ENCODE measurements at places on chromosomes 5 and 9. TPM values are rescaled to one million over a fixed set of nuclear protein-coding genes. Genes with fewer than 3 reads are reported as not detected.

ACER2 gene
- 2.2 TPM for total RNA-seq

ERAP2 gene
- 5.6 TPM for total RNA-seq

ANKRD18A gene
- total RNA-seq: not detected

IL17B gene
- not detected for total RNA-seq

ASPN gene
- 1.2 TPM for total RNA-seq

ABCA2 gene
- total RNA-seq: 19.4 TPM

PCDHA4 gene
- total RNA-seq: 0.88 TPM

PTGDS gene
- 57.9 TPM for total RNA-seq

DDX46 gene
- 20.6 TPM for total RNA-seq

CD180 gene
- total RNA-seq: not detected

RFX3 gene
- 2.9 TPM for total RNA-seq

GRCh38 chr9:27129221-27129620 lies 20.2 kb downstream of the TEK start:
- DNase-seq: no peak

- DNase-seq: no peak
Measured at GRCh38 chr5:95924720-95925377, 36.8 kb downstream of the ELL2 start.

GRCh38 chr9:130539420-130540223 lies 39.8 kb upstream of the FUBP3 start:
- DNase-seq: no peak

DNA sequence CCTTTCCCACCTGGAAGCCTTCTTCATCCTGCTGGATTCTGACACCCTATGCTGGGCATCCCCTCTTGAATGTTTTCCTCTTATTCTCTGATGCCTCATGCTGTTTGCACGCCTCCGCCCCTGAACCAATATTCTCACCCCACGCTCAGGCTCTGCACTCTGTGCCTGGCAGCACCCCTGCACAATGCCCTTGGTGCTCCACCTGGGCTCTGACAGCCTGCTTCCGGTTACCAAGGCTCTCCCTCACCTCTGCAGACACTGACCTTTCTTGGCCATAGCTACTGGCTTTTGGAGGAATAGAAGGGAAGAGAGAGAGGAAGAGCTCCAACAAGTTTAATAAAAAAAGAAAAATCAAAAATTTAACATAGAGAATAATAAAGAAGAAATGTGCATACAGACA lies 108.7 kb upstream of the SHB start:
- DNase-seq: no peak

GRCh38 chr9:71441266-71441665 lies 319.8 kb upstream of the TRPM3 start:
- no peak for DNase-seq

GRCh38 chr5:93884254-93884653 lies 142.9 kb upstream of the POU5F2 start:
- no peak for DNase-seq

DNA sequence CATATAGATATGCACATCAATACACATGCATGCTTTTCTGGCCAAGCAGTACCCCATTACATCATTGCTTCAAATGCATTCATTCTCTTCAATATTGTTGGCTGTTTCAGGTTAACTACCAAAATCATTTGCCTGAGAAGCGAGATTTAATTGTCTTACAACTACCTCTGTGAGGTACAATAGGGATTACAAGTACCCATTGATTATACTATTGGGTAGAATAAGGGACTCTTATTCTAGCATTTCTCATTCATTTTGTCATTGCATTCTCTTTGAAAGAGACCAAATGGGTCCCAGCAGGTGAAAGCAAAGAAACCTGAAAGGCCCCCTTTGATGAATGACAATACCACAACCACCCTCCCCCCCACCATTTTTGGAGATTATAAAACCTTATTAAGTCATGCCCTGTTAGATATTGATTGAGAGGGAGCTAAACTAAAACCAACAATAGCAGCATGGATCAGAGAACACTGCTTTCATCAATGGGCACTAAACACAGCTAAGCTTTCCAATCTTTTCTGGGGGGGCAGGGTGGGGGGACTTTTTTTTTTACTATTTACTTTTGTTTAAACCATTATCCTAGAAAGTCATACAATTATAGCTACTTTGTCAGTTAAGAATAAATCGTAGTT lies 375.0 kb upstream of the CCNH start:
- DNase-seq: no peak

GRCh38 chr5:95241161-95241560 lies 43.7 kb downstream of the MCTP1 start:
- DNase-seq: no peak

DNA sequence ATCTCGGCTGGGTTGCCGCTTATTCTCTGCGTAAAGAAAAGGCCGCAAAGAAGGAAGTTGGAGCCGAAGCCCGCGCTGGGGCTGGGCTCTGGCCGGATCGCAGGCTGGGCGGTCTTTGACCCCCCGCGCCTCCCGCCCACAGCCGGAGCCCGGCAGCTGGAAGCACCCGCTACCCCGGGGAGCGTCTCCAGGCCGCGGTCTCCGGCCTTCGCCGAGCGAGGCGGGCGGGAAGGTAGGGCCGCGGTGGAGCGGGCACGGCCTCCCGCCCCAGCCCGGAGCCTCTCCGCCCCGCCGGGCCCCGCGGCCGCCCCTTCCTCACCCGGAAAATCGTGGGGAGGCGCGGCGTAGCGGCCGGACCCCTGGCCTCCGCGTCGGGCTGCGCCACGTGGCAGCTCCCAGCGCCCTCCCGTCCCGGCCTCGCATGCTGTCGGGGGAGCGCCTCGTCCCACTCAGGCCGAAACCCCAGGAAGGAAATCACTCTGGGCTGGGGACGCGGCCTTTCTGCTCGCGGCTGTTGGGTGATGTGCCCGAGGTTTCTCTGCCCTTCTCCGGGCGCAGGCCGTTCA lies 12.0 kb downstream of the FOXD1 start:
- no peak for DNase-seq

DNA sequence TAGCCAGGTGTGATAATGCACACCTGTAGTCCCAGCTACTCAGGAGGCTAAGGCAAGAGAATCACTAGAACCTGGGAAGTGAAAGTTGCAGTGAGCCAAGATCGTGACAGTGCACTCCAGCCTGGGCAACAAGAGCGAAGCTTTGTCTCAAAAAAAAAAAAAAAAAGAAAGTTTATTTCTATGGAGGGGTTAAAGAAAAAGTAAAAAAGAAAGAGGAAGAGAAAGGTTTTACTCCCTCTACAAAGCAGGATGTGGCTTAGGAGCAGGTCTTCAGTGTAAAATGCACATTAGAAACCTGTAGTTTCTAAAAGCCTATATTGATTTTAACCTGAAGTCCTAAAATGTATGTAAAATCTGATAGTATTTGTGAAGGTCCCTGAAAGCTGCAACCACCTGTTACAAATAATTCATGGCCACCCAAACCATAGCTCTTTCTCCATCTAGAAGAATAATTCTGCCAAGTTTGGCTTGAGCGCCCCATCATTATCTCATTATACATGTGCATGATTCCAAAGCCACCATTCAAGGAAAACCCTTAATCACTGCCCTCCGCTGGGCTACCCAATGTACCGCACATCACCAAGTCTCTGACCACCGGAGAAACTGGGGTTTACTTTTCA lies 3.4 kb downstream of the FNBP1 start:
- DNase-seq: peak; percentile 32

- DNase-seq: no peak
Measured at GRCh38 chr9:77997611-77998284, 33.9 kb downstream of the GNAQ start.

GRCh38 chr9:38009035-38009501 lies 60.0 kb downstream of the SHB start:
- peak; percentile 69 for DNase-seq

GRCh38 chr5:84131372-84131771 lies 253.3 kb downstream of the EDIL3 start:
- peak; percentile 5 for DNase-seq

GRCh38 chr9:131473198-131473885 lies 29.4 kb upstream of the POMT1 start:
- DNase-seq: peak; percentile 26

GRCh38 chr5:75886706-75887105 lies 169.5 kb upstream of the POC5 start:
- no peak for DNase-seq

GRCh38 chr9:677461-678097 lies 163.9 kb upstream of the DMRT1 start:
- DNase-seq: no peak

GRCh38 chr5:19099195-19099594 lies 888.8 kb downstream of the CDH18 start:
- DNase-seq: no peak

DNA sequence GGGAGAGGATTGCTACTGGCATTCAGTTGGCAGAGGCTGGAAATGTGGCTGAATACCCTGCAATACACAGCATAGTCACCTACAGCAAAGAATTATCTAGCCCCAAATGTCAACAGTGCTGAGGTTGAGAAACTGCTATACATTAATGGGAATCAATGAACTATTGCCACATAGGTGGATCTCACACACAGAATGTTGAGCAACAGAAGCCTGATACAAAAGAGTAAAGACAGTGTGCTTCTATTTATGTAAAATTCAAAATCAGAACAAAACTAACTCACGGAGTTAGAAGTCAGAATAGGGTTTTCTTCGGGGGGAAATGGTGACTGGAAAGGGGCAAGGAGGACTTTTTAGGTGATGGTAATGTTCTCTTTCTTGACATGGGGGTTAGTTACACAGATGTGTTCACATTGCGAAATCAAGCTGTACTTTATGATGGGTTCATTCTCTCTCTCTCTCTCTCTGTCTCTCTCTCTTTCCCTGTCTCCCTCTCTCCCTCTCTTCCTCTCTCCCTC lies 45.7 kb upstream of the PANK3 start:
- DNase-seq: no peak

- DNase-seq: no peak
Measured at GRCh38 chr9:1929134-1929533, 86.0 kb upstream of the SMARCA2 start.

All from osteoblast (primary cell).